ENCODE measurements at places on chromosomes 5 and 9.

DNA sequence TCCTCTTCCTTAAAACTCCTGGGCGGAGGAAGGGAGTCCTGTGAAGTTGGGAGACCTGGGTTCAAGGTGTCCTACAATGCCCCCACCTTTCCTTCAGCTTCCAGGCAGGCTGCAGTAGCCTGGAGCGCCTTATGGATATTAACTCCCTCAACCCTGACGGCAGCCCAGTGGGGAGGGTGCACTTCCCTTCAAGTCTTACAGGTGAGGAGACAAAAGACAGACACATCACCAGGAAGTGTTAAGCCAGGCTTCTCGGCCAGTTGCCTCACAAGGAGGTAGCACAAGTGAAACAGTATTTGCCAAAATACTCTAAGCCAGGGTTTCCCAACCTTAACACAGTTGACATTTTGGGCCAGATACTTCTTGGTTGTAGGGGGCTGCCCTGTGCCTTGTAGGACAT, 4.2 kb downstream of the TRIM7 start:
- DNase-seq: no peak

DNA sequence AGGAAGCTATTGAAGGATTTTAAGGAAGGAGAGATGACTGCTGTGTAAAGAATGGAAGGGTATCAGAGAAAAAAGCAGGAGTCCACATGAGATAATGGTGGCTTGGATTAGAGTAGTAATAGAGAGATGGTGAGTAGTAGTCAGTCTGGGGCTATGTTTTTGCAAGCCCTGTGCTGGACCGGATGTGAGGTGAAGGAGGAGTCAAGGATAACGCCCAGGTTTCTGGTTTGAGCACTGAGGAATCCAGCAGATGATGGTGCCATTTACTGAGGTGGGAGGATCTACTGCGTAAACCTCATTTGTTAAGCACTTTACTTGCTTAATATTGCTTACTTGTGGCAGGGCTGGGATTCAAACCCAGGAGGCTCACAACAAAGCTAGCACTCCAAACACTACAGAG, 1.1 kb downstream of the TIGD6 start:
- DNase-seq: no peak

DNA sequence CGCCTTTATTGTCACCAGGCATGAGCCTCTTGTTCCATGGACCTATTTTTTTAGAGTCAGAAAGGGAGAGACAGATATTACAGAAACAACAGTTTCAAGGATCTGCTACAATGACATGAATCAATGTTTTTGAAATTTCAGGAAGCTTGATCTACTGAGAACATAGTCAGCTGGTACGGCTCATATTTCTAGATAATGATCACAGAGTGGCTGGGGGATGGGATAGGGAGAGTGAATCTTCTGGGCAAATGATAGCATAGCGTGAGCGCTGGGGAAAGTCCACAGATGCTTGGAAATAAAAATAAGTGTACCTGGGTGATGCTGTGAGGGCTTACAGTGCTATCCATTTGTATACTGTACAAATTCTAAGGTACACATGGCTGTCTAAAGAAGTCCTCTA, 340.4 kb downstream of the EBF1 start:
- DNase-seq: no peak

GRCh38 chr9:89313842-89314241, 2.8 kb downstream of the CKS2 start:
- no peak for DNase-seq

- DNase-seq: no peak
Measured at GRCh38 chr5:133336969-133337410, 275.4 kb downstream of the FSTL4 start.

DNA sequence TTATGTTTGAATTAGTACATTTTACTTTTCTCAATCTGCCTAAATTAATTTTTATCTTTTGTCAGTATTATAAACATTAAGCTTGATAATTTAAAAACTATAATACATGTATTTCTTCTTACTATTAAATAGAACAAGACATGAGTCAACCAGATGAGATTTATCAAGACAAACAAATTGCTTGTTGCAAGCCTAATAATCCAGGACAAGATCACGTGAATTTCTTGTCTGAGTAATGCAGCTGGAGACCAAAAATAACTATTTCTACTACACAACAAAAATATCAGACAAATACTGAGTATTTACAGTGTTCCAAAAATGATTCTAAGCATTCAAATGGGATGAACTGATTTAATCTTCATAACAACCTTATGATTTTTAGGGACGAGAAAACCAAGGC, 339.1 kb upstream of the PRR16 start:
- no peak for DNase-seq

- no peak for DNase-seq
Measured at GRCh38 chr5:166369807-166370206, 1921.6 kb upstream of the WWC1 start.

DNA sequence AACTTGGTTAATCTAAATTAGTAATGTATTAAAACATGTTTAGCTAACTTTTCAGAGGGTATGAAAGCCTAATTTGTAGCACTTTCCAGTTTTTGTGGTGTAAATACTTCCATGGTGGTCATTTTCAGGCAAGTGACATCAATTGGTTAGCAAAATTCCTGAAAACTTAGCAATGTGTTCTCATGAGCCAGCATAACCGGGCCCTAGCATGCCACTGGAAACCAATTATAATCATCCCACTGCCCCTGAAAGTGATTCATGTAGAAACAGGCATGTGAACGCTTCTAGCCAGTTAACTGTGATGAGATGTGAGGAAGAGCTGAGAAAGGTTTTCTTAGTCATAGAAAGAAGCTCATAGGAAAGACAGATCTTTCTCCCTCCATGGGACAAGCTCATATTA, 417.2 kb downstream of the TLR4 start:
- no peak for DNase-seq

DNA sequence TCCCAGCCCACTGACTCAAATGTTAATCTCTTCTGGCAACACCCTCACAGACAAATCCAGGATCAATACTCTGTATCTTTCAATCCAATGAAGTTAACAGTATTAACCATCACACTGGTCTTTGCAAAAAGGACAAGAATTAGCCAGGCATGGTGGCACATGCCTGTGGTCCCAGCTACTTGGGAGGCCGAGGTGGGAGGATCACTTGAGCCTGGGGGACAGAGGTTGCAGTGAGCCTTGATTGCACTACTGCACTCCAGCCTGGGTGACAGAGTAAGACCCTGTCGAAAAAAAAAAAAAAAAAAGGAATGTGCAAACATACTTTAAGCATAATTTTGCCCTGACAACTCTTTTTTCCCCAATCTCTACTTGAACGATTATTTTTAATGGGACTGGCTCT, 57.9 kb upstream of the ERBIN start:
- no peak for DNase-seq

- DNase-seq: no peak
Measured at GRCh38 chr5:74446725-74447241, 193.7 kb downstream of the ENC1 start.

GRCh38 chr9:69535286-69535832, 136.8 kb downstream of the APBA1 start:
- no peak for DNase-seq

DNA sequence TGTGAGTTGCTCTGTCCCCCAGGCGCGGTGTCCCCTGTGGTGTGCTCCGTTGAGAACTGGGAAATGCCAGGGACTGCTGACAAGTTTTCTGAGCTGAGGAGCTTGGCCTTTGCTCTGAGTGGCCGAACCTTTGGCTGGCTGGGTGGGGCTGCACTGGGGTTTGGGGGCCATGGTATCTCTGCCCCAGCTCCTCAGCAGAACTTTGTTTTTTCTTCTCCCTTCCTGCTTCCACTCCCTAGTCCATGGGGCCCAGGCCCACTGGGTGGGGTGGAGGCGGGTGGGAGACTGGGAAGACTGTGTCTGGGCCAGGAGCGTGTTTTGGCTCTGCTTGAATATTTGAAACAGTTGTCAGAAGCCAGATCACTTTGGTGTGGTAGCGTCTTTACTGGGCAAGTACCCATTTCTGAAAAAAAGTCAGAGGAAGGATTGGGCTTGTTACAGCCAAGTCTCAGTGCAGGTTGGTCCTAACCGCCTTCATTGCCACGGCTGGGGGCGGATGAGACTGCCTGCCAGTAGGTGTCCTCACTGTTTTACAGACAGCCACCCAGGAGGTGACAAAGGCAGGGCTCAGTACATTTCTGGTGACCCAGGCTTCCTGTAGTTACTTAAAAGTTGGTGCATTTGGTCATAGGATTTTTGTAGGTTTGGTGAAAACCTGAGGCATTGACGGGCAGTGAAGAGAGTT, 92.7 kb downstream of the DAB2IP start:
- peak; percentile 12 for DNase-seq

- no peak for DNase-seq
Measured at GRCh38 chr5:65693121-65693520, 28.8 kb downstream of the SGTB start.

DNA sequence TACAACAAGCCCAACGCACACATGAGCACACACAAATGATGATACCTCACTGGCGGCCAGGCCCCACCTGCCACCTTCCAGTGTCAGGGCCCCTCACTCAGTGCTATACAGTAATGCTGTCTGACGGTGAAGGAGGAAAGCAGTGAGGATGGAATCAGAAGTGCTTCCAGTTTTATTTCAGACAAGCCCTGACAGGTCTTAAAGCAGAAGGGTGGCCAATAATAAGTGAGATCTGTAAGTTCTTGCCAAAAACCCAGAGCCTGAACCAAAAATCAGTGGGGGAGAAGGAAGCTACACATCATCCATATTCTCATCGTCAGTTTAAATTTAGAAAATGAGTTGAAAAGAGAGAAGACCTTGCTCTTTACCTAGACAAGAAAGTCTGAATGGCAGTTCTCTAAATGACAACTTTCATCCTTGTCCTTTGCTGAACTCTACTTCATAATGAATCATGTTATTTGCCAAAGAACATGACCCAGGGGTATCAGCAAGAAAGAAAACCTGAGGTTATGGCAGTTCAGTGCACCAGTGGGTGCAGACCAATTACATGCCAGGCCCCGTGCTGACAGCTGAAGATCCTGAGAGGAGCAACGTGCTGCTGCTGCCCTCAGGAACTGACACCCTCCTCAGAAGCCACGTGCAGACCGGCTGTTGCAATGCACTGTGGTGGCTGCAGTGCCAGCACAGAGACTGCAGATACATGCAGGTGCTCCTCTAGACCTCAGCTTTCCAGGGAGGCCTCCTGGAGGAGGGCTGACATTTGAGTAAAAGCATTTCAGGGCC, 118.7 kb downstream of the DROSHA start:
- no peak for DNase-seq

GRCh38 chr5:83831834-83832233, 111.2 kb upstream of the HAPLN1 start:
- DNase-seq: no peak
